Caki2 (cell line): ENCODE measurements at places on chromosomes 12 and 14.

- DNase-seq: no peak
Observed at GRCh38 chr14:91861091-91861490, 6.2 kb downstream of the TC2N start.

- DNase-seq: no peak
Observed at GRCh38 chr12:15230137-15230536, 8.9 kb upstream of the RERG start.

- DNase-seq: no peak
Observed at GRCh38 chr12:43290836-43291235, 261.2 kb downstream of the ADAMTS20 start.

DNA sequence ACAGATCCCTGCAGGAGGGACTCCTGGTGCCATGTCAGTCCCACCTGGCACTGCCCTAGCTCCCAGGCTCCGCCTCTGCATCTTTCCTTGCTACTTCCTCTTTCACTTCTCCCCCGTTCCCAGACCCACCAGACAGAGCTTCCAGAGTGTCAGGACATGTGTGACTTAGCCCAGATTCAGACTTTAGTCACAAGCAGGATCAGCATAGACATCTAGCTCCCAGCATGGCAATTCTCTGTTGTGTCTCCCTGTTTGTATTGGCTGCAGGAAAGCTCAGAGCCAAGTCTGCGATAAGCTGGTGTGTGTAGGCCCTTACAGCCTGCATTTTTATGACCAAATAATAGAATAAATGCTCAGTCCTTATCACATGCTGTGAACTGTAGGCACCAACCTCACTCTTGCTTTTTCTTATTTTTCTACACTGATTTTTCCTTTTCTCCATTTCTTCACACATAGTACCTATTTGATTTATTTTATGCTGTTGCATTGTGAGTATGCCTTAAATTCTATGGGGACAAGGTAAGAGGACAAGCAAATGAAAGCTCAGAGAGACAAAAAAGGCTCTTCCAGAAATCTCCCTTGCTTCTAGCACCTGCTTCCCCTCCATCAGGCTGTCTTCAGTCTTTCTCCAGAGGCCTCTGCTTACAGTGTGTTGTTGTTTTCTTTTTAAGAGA, 5.9 kb downstream of the DHRS2 start:
- DNase-seq: no peak

GRCh38 chr14:105314287-105315200, at the start of gene PACS2:
TSS of gene PACS2 (plus strand) at chr14:105314748. CDS start at chr14:105314919, 171 bp downstream.
- peak; percentile 45 for DNase-seq

DNA sequence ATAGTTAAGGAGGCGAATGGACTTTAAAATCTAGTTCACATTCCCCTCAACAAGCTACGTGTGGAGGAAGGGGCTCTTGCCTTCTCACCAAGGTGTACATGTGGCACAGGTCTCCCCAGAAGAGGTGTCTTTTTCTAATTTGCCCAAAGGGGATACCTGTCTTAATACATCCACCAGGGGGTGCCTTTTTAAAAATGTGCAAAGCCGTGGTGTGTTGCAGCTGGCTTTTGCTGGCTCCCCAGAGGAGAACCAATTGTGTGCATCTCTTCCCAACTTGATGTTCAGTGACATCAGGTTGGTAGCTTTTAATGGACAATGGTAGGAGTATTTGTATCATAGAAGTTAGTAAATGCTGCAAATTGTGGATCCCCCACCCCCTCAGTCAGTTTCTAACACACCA, 33.8 kb downstream of the CREBL2 start:
- DNase-seq: no peak

- peak; percentile 44 for DNase-seq
Observed at GRCh38 chr14:102317564-102318248, 1.8 kb upstream of the ZNF839 start.

GRCh38 chr12:93682846-93683261, 5.7 kb downstream of the CRADD start:
- no peak for DNase-seq

DNA sequence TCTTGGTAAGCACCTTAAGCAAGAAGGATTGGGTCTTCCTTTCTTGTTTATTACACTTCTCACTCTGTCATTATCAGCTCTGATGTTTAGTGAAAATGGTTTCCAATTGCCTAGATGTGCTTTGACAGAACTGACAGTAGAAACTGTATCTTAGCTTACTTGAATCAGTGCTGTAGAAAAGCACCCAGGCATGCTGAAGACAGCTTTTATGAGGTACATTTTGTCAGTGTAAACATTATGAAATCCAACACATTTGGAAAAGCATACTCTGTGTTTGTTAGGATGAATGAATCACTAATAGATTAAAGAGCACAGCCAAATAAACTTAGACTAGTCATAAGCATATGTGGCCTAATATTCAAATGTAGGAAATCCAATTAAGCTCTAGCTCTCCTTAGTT, 290.2 kb upstream of the NPAS3 start:
- no peak for DNase-seq

- DNase-seq: no peak
Observed at GRCh38 chr14:22664261-22664660, 20.1 kb upstream of the OR6J1 start.

GRCh38 chr12:129675496-129675895, 228.3 kb downstream of the TMEM132D start:
- DNase-seq: no peak

DNA sequence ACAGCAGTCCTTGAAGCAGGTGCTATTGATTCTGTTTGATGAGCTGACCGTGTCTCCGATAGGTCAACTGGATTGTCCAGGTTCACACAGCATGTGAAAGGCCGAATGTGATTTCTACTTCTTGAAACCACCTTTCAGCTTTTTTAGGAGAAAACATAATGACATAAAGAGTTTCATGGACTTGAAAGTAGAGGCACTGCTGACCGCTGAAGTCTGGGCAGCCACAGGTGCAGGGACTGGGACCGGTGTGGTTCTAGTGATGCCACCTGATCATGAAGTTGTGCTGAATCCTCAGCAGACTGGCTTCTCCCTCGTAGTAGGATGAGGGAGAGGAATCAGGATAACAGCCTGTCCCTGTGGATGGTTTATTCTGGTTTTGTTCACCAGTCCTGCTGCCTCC, 108.1 kb downstream of the ETV6 start:
- no peak for DNase-seq

DNA sequence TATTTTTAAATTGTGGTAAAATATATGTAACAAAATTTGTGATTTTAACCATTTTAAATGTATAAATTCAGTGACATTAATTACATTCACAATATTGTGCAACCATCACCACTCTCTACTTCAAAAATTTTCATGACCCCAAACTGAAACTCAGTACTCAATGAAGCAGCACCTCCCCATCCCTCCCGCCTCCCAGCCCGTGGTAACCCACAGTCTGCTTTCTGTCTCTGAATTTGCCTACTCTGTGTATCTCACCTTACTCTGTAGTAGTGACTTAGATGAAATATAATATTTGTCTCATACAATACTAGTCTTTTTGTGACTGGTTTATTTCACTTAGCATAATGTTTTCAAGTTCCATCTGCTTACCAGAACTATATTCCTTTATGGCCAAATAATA, 36.2 kb downstream of the EML1 start:
- DNase-seq: no peak

GRCh38 chr12:57983858-57984505, 42.6 kb downstream of the ATP23 start:
- DNase-seq: no peak

GRCh38 chr12:109301643-109302168, 7.4 kb downstream of the FOXN4 start:
- DNase-seq: no peak

- DNase-seq: peak; percentile 91
Observed at GRCh38 chr12:65602610-65603295, 221.5 kb upstream of the HMGA2 start.

DNA sequence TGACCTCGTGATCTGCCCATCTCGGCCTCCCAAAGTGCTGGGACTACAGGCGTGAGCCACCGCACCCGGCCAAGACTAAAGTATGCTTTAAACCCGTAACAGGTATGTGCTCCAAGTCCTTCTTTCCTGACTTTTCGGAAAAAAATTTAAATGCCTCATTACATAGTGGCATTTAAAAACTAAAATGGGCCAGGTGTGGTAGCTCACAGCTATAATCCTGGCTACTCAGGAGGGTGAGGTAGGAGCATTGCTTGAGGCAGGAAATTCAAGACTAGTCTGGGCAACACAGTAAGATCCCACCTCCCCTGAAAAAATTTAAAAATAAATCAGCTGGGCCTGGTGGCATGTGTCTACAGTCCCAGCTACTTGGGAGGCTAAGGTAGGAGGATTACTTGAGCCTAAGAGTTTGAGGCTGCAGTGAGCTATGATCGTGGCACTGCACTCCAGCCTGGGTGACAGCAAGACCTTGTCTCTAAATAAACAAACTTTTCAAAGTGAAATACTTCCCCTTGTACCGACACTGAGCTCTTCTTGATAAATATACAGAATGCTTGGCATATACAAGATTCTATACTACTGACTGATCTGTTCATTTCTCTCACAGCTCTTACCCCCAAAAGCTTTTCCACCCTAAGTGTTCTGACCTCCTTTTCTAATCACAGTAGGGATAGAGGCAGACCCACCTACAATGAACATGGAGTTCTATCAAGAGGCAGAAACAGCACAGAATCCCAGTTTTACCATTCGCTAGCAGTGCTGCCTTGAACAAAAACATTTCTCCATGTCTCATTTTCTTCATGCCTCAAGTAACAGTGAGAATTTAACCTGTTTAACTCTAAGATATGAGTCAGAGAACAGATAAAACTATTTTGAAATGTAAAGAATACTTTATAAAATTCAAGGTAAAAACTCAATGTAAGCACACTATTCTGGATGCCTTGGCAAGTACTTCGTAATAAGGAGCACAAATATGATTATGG, 7.9 kb downstream of the PPP4R3A start:
- no peak for DNase-seq

DNA sequence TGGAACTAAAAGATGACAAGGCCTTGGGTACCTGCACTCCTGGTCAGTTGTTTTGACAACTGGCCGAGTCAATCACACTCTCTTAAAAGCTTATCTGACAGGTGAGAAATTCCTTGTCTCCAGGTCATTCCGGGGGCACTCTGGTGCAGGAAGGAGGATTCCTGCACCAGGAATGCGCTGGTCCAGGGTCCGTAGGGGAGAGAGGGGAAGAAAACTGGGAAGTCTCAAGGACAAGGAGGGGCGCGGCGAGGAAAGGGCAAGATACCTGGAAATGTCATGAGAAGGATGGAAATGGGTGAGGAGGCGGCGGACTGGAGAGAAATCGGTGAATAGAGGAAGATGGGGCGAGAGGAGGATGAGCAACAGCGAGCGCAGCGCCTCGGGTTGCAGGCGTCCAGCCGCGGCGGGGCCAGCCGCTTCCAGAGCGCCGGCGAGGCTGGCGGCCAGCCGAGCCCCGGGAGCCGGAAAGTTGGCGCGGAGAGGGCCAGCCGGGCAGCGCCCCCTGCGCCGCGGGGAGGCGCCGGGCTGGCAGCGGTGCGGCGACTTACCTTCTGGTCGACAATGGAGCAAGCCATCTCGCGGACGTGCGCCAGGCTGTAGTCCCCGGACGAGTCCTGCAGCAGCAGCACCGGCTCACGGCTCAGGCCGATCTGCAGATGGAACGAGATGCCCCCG, 809 bp downstream of the PRKD1 start:
- DNase-seq: peak; percentile 56

- DNase-seq: no peak
Observed at GRCh38 chr12:75438059-75438754, 42.3 kb upstream of the GLIPR1 start.

DNA sequence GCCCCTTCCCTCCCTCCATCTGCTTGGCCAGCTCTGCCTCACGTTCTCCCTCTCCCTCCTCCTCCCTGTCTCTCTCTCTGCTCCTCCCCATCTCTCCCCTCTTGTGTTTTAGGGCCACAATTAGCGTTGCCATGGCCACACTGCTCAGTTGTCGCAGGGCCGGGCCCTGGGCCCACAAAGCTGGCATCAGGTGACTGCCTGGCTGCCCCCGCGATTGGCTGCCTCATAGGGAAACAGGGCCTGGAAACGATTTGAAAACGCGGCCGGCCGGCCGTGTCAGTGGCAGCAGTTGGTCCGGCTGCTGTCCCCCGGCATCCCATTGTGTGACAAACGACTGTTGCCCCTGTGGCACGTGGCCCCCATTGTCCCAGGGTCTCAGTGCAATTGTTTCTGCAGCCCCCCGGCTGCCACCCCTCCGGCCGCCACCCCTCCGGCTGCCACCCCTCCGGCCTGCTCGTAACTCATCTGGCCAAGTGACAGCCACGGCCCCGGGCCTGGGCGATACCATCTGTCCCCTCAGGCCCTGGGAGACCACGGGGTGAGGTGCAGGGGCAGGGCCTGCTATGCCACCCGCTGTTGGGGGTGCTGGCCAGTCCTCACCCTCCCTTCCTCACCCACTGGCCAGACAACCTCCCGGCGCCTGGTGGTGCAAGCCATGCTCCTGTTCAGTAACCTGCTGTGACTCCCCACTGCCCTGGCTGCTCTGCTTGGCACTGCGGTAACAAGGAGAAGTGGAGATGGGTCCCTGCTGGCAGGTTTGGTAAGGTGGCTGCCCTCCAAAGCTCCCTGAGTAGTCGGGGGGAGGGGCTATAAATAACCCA, 17.4 kb downstream of the FOXN4 start:
- DNase-seq: peak; percentile 49

GRCh38 chr14:37988472-37988871, 219.2 kb upstream of the SSTR1 start:
- no peak for DNase-seq

GRCh38 chr14:85483037-85483436, 46.9 kb upstream of the FLRT2 start:
- DNase-seq: no peak

DNA sequence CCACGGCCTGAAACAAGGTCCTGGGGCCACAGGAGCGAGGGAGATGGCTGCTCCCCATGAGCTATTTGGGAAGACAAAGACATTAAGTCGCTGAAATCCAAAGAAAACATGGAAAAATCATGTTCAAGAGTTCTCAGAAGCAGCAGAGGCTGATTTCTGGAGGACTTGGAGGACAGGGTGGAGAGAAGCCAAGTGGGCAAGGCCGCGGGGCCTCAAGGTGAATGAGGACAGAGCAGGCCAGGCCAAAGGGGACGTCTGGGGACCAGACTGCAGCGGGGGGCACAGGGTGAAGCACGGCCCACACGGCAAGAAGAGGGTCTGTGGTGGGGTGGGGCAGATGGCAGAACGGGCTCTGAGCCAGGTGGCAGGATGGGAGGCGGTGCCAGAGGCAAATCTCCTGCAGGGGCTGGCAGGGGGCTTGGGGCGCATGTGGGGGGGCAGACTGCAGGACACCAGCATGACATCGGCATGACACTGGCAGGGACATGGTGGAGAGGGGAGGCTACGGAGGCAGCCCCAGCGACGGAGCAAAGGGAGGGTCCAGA, 48.9 kb downstream of the RNF34 start:
- DNase-seq: no peak

GRCh38 chr14:27050208-27050607, 452.4 kb upstream of the NOVA1 start:
- DNase-seq: no peak

- DNase-seq: no peak
Observed at GRCh38 chr14:24705840-24706239, 71.8 kb upstream of the GZMB start.

- DNase-seq: peak; percentile 52
Observed at GRCh38 chr12:63848450-63848849, 4.0 kb downstream of the SRGAP1 start.

GRCh38 chr14:63130531-63130930, 73.7 kb upstream of the RHOJ start:
- DNase-seq: no peak
